NCI-H2081 (cell line): ENCODE measurements at places on chromosomes 2 and 18.

GRCh38 chr2:169072163-169072925 lies 3.0 kb downstream of the DHRS9 start:
- DNase-seq = no peak

DNA sequence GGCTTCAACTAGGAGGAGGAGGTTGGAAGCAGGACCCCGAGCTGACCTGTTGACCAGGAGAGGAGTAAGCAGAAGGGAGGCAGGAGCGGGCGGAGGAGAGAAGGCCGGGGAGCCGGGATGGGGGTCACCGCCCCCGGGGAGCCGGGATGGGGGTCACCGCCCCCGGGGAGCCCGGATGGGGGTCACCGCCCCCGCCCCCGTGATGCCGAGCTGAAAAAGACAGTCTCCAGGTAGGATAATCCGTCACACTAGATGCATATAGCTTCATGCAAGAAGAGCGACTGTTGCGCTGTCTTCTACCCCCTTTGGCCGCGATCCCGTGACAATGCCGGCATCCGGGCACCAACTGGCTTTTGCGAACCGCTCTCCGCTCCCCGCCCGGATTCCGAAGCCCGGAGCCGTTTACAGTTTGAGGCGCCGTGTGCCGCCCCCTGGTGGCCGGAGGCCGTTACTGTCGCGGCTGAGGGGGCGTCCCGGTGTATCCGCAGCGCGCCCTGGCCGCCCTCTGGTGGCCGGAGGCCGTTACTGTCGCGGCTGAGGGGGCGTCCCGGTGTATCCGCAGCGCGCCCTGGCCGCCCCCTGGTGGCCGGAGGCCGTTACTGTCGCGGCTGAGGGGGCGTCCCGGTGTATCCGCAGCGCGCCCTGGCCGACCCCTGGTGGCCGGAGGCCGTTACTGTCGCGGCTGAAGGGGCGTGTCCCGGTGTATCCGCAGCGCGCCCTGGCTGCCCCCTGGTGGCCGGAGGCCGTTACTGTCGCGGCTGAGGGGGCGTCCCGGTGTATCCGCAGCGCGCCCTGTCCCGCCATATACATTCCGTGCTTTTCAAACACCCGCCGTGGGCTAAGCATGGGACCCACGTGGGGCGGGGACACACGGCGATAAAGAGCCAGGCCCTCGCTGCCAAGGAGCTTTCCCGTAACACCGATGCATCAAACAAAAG lies 89.6 kb downstream of the ACTR3 start:
- no peak for DNase-seq

- no peak for DNase-seq
Observed at GRCh38 chr2:25043241-25043867, 1.5 kb downstream of the EFR3B start.

DNA sequence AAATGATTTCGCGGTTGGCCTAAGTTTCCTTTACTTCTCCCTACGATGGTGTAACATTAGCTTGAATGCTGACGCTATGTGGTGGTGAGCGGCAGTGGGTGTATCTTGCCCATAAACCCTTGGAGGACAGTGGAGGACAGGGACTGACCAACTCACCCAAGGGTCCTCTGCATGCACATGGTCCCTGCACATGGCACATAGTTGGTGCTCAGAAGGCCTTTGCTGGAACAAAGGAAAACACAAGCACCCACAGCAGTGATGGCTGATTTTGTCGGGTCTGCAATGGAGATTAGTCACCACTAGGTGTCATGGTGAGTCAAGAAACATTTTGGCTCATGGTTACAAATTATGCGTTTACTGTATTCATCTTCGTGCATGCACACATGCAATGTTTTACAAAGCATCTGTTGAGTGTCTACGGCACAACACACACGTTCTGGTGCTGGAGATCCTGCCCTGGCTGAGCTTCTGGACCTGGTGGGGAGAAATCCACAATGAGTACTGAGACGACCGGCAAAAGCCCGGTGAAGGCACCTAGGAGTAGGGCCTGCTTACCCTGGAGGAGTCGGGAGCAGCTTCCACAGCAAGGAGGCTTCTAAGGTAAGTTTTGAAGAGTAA lies 44.0 kb downstream of the PDCL3 start:
- peak; percentile 33 for DNase-seq

DNA sequence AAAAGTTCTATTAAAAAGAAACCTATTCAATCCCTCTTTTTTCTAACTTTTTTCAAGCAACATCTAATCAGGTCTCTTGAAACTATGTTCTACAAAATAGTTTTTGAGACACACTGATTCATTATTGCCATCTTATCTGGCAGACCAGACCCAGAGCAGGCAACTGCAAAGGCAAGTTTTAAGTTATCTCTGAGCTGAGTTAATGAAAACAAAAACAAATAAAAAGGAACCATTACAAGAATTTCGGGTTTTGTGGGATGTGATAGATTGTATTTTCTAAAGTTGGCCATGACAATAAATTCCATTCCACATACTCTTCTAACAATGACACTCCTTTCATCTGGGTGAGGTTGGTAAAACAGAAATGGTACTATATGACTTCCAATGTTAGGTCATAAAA lies 15.2 kb upstream of the TWSG1 start:
- DNase-seq = no peak

- peak; percentile 85 for DNase-seq
Observed at GRCh38 chr2:119223521-119224390, at the start of gene STEAP3. TSS of gene STEAP3 (plus strand) at chr2:119223834. CDS start at chr2:119231013, 7,179 bp downstream.

- no peak for DNase-seq
Observed at GRCh38 chr2:230749111-230749510, 36.5 kb downstream of the CAB39 start.

- no peak for DNase-seq
Observed at GRCh38 chr2:182080493-182080892, 94.8 kb downstream of the PPP1R1C start.

DNA sequence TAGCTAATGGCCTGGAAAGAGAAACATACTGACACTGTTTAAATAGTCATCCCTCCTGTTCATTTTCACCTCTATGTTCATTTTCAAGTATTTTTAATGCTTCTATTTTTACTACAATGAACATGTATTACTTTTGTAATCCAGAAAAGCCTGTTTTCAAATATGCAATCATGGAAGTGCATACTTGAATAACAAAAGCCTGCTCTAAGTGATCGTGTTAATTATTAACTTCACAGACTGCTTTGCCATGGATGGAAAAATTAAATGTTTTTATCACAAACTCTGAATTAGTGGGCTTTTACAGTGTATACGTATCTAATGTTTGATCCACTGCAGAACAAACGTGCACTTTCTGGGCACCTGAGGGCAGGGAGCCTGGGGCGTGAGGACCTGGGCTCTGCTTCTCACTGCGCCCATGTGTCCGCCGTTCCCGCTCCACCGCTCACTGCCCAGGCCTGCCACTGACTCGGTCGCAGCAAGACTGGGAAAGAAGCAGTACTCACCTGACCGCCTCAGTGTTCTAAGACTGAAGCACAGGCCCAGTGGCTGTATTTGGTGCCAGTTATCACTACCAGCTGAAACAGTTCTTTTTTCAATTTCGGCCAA lies 80.6 kb downstream of the UXS1 start:
- DNase-seq = no peak

- no peak for DNase-seq
Observed at GRCh38 chr2:124281541-124281940, 256.5 kb downstream of the CNTNAP5 start.

- DNase-seq = no peak
Observed at GRCh38 chr2:137828624-137829023, 135.6 kb upstream of the HNMT start.

DNA sequence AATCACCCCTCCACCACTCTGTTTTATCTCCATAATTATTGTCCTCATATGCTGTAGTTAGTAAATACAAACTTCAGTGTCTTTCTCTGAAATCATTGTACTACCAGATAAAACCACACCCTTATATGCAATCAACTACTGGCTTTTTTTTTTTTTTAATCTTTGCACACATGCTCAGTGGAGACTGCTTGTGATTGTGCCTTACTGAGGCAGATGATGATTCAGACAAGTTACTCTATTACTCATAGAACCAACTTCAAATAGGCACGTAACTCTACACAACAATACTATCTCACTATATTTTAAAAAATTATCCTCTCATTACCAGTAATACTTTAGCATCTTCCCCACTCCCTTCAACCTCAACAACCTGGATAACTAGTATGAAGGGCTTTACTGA lies 1278.4 kb upstream of the PIK3C3 start:
- DNase-seq = no peak

DNA sequence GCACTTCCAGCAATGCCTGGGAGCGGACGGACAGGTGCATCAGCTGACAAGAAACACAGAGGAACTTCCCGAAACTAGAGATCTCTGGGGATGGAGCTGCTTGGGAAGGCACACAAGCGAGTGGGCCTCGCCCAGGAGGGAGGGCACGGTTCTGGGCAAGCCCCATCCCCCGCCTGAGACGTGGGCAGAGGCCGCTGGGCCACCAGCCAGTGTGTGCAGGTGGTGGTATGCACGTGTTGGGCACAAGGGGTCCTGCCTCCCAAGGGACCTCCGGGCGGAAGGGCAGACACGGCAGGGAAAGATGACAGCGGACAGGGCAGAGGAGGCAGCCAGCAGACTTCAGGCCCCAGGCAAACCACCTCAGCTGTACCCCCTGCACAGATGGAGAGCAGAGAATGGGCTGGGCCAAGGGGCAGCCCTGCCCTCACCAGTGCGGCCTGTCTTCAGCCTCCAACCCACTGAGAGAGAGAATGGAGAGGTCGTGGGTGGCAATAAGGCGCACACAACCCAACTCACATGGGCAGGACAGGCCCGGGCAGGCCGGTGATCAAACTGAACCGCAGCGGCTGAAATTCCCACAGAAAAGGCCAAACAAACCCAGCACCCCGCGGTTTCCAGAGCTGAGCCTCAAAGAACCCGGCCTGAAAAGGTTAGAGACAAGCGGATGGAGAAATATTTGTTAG lies 51.2 kb downstream of the HDAC4 start:
- no peak for DNase-seq

- no peak for DNase-seq
Observed at GRCh38 chr2:24432121-24432520, 58.9 kb upstream of the NCOA1 start.

GRCh38 chr2:187502467-187502866 lies 51.8 kb downstream of the TFPI start:
- no peak for DNase-seq

DNA sequence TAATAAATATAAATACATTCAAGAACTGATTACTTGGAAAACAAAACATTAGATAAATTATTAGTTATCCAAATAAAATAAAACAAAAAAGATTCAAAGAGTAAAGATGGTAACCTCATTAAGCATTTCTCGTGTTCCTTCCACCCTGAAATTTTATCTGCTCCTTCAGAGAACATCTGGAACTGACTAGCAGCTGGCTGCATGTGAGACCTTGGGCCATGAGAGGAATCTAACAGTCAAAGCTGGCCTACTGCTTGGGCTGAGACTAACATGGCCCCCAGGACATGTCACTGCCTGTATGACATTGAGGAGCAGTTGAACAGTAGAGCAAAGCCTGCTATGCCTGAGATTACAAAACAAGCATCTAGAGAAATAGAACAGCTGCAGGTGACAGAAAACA lies 208.5 kb upstream of the ZSWIM2 start:
- DNase-seq = no peak

- no peak for DNase-seq
Observed at GRCh38 chr18:1499265-1499664, 594.6 kb downstream of the ADCYAP1 start.

DNA sequence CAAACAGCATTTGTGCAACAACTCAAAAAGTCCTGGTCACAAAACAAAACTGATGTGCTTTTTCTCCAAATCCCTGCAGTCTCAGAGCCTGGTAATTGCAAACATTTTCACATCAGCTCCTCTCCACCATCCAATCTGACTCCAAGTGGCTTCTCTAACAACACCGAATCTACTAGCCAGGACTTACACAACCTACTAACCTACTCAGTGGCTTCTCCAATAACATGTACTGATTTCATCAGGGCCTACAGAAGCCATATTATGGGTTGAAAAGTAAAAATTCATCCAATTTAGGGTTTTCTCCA lies 104.3 kb downstream of the COLEC12 start:
- DNase-seq = no peak

- no peak for DNase-seq
Observed at GRCh38 chr2:105674859-105675541, 69.7 kb upstream of the NCK2 start.
